ENCODE measurements at places on chromosomes 6 and 20.

DNA sequence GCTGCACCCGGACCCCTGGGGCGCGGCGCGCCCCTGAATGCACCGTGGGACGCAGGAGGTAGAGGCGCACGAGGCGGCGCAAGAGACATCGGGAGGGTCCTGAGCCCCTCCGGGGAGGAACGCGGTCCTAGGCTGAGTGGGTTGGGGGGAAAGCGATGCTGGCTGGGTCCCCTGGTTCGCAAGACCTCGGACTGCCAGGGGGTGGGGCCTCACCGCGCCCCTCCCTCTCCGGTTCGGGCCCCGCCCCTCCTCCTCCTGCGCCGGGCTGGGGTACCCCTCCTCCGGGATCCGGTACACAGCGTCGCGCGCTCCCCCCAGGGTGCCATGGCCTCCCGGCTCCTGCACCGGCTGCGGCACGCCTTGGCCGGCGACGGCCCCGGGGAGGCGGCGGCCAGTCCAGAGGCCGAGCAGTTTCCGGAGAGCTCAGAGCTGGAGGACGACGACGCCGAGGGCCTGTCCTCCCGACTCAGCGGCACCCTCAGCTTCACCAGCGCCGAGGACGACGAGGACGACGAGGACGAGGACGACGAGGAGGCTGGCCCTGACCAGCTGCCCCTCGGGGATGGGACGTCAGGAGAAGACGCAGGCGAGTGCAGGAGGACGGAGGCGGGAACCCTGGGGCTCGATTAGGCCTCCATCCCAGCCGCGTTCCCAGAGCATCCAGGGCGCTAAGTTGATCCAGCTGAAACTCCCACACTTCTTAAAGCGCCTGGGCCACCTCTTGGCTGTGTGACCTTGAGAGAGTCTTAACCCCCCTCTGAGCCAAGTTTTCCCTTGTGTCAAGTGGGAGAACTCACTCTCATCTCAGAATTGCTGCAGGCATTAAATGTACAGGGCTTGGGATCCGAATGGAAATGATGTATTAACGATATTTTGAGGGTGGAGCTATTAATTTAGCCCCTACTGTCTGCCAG is 541 bp downstream of the SNX21 start:
- peak; percentile 58 for DNase-seq

GRCh38 chr6:46015119-46015968 is at the start of gene CLIC5:
TSS of gene CLIC5 (minus strand) at chr6:46015860. CDS start at chr6:46015542, 318 bp downstream.
- no peak for DNase-seq

DNA sequence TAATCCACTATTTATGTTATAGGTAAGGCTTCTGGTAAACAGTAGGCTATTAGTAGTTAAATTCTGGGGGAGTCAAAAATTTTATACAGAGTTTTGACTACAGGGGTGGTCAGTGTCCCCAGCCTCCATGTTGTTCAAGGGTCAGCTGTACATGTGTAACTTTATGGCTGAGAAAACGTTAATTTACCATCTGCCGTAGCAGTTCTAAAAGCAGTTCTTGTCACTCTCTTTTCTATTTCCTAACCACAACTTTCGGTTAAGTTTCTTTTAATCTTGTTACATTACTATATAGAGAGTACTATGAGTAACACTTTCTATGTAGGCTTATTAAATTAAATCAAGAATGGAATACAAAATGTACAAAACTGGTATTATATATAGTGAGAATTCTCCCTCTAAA is 21.6 kb upstream of the KIF6 start:
- DNase-seq = no peak

DNA sequence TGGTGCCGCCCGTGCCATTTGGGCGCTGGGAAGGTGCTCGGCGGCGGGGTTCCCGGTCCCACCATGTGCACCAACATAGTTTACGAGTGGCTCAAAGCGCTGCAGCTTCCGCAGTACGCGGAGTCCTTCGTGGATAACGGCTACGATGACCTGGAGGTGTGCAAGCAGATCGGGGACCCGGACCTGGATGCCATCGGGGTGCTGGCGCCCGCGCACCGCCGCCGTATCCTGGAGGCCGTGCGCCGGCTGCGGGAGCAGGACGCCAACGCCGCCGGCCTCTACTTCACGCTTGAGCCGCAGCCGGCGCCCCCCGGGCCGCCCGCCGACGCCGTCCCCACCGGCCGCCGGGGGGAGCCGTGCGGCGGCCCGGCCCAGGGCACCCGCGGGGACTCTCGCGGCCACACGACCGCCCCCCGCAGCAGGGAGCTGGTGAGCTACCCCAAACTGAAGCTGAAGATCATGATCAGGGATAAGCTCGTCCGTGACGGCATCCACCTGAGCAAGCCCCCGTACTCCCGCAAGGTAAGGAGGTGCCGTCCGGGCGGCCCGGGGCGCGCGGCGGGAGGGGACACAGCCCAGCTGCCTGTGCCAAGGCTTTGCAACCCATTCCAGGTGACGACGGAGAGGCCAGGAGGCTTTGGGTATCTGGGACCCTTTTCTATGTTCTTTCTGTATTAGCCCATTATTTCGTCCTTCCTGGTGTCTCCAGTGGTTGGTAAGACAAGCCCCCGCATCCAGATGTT is 547 bp downstream of the SAMD5 start:
- DNase-seq = no peak

- DNase-seq = no peak
Measured at GRCh38 chr6:150695652-150696051, 96.0 kb downstream of the PLEKHG1 start.

- DNase-seq = no peak
Measured at GRCh38 chr20:20513720-20514119, 145.8 kb downstream of the INSM1 start.

GRCh38 chr20:23640018-23640601 is 2.4 kb upstream of the CST3 start:
- DNase-seq = no peak

DNA sequence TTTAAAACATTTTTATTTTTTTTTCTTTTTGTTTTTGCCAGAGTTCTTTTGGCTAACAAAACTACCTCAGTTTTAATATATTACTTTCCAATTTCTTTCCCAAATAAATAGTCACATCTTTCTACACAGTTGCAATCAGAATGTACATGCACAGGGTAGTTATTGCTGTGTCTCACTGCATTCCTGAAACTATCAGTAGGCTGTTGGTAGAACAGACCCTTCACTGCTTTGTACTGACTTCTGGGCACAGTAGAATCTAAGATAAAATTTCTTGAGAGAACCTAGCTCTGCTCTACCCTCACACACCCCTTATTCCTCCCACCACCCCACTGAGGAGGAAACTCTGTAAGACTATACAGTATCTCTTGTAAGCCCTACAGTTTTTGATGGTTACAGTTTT is 19.9 kb downstream of the TPX2 start:
- DNase-seq = no peak

- no peak for DNase-seq
Measured at GRCh38 chr20:57619051-57619831, 985 bp downstream of the ZBP1 start.

DNA sequence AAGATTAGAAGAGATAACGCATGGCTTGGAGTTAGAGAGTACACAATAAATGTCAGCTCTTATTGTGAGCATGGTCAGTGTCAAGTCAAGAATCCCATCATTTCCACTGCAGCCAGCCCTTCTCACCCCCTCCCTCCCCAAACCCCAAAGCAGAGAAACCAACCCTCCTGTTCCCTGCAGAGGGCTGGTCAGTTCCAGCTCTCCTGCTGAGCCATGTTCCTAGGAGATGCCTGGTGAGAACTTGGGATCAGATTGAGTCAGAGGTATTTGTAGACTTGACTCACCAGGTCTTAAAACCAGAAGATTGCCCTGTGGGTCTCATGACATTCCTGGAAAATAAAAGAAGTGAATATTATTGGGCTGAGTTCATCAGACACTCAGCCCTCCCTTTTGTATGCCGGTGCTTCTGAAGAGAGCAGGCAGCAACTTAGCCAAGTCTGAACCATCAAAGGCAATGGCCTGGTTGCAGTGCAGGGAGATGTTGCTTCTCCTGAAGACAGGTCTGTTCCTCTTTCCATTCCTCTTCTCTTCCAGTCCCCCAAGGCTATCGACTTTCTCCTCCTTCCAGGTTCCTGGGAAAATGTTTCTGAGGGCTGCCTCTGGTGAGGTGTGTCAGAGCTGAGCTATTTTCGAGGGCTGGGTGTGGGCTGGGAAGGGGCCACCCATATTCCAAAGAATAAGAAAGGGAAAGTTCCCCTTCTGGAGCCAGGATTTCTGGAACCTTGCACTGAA is 278.2 kb upstream of the SUPT3H start:
- DNase-seq = peak; percentile 98

DNA sequence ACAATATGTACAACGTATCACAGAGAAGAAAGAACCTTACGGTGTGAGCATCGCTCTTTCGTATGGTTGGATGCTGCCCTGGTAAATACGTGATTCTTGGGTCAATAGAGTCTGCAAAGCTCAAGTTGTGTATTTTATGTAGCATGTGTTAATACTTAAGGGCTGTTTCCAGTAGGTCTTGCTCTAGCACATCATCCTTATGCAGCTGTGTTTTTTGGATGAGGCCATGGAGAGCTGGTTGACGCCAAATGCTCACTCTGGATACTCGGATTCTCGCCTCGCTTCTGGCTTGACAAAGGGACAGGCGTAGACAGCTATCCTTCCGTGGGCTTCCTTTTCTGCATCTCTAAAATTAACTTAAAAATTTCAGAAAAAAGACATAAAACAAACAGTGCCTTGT is 38.9 kb downstream of the SNRNP48 start:
- DNase-seq = no peak
